ENCODE measurements at places on chromosomes 3 and 15. TPM values are rescaled to one million over a fixed set of nuclear protein-coding genes. Genes with fewer than 3 reads are reported as not detected.
A peak's percentile ranks its signal among the peaks of the same experiment; 100 is the strongest.

DNA sequence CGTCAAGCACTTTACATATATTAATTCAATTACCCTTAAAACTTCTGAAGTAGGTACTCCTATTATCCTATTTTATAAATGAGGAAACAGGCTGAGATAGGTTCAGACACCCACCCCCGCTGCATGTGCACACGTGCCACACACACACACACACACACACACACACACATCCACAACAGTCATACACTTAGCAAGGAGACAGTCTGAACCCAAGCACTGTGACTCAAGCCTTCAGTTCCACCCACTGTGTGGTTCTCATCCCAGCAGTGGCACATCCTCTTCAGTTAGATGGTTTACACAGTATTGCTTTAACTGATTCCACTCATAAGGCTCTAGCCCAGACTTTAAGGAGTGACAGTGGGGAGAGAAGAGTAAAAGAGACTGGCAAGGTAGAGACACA, 91.1 kb upstream of the FGF7 start:
- H3K27ac ChIP-seq: no peak overlapping the region
- DNase-seq: no peak
- no peaks in the 10 kb centered on the region for H3K27me3 ChIP-seq
- H3K4me1 ChIP-seq: no peaks in the 10 kb centered on the region
- H3K36me3 ChIP-seq: peaks cover 16% of the 10 kb centered on the region

DNA sequence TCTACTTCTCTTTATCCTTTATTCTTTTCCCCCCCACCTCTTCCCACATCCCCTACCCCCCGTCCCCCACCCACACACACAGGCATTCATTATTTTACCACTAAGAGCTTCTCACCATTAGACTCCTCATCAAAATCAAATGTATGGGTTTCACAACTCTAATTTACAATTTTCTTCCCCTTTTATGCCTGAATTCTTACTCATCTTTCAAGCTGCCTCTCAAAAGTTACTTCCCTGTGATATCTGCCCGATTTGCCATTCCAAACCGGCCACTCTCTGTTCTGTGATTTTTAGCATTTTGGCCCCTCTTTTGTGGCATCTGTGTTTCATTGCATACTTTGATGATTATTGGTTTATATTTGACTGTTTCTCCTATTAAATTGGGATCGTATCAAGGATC, 42.2 kb downstream of the SLC9A9 start:
- H3K36me3 ChIP-seq: no peaks in the 10 kb centered on the region
- H3K27me3 ChIP-seq: no peaks in the 10 kb centered on the region
- H3K4me1 ChIP-seq: peaks cover 42% of the 10 kb centered on the region
- no peak overlapping the region for H3K27ac ChIP-seq
- no peak overlapping the region for H3K4me3 ChIP-seq
- peak; percentile 29 for DNase-seq

The BDH1 gene
- total RNA-seq: 18.7 TPM

The THSD4 gene
- 6.6 TPM for total RNA-seq

DNA sequence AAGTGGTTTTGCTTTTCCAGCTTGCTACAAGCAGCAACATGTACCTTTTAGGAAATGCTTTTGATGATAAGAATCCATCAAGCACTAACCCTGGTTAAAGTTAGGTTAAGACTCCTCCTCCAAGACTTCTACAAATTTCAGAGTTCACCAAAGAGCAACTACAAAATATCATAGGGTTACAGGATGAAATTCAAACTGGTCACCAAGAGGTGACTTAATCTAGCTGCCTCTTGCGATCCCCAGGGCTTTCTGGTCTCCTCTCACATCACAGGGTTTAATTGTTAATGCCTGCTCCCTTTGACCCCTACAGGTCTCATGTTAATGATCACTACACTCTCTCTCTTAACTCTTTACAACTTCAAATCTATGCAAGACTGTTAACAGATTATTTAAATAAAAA, 66.5 kb downstream of the DPH6 start:
- H3K4me3 ChIP-seq: no peak overlapping the region
- no peaks in the 10 kb centered on the region for H3K27me3 ChIP-seq
- H3K27ac ChIP-seq: no peak overlapping the region

- no peak overlapping the region for H3K27ac ChIP-seq
- H3K36me3 ChIP-seq: no peaks in the 10 kb centered on the region
- no peak overlapping the region for H3K4me3 ChIP-seq
- no peaks in the 10 kb centered on the region for H3K27me3 ChIP-seq
Observed at GRCh38 chr3:46584598-46585467, 18.7 kb upstream of the LRRC2 start.

- no peak overlapping the region for H3K27ac ChIP-seq
- H3K4me1 ChIP-seq: no peaks in the 10 kb centered on the region
- DNase-seq: no peak
Observed at GRCh38 chr3:160707187-160707794, 30.3 kb downstream of the ARL14 start.

DNA sequence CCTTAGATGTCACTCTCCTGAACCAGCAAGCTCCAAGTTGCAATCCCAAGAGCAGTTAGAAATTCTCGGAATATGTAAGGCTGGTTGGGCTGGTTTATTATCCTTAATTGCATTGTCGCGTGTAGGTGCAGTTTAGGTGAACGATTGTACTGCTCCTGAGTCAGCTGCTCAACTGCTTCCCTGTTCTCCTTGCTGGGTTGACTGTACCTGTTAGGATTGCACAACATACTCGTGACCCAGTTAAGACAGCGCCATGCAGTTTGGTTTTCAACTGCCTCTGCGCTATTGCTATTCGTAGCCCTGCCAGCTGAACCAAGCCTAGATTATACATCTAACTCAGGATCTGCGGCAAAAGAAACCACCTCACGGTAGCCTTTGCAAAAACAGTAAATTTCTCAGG, 41.0 kb downstream of the BCL2L10 start:
- no peak overlapping the region for H3K4me3 ChIP-seq
- no peak for DNase-seq
- no peak overlapping the region for H3K27ac ChIP-seq

GRCh38 chr3:52398670-52399081, 46.2 kb downstream of the SEMA3G start:
- H3K27ac ChIP-seq: no peak overlapping the region
- H3K4me1 ChIP-seq: peaks cover under 1% of the 10 kb centered on the region
- no peaks in the 10 kb centered on the region for H3K27me3 ChIP-seq
- H3K4me3 ChIP-seq: no peak overlapping the region
- peaks cover 43% of the 10 kb centered on the region for H3K36me3 ChIP-seq

- H3K4me1 ChIP-seq: no peaks in the 10 kb centered on the region
- H3K36me3 ChIP-seq: no peaks in the 10 kb centered on the region
- no peak overlapping the region for H3K4me3 ChIP-seq
- DNase-seq: no peak
- no peaks in the 10 kb centered on the region for H3K27me3 ChIP-seq
Observed at GRCh38 chr3:181613813-181614212, 97.9 kb upstream of the SOX2 start.

- no peak overlapping the region for H3K4me3 ChIP-seq
- H3K27ac ChIP-seq: no peak overlapping the region
- H3K27me3 ChIP-seq: no peaks in the 10 kb centered on the region
- DNase-seq: no peak
- H3K36me3 ChIP-seq: no peaks in the 10 kb centered on the region
Observed at GRCh38 chr3:159660326-159660725, 328.3 kb upstream of the IL12A start.

DNA sequence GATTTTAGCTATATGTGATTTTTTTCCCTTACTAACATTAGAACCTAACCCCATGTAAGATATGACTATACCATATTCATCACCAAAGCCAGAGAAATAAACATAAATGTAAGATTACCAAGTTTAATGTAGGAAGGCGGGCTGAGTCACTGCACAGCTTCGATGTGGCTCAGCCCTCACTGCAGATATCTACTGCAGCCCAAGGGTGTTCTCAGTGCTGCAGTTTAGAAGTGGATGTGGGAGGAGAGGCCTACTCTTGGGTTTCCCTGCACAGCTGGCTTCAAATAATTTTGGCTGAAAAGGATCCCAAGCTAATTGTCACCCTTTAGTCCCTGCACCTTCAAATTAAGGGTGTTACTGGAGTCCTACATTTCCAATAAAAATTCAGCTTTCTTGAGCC, 9.3 kb downstream of the ARPP19 start:
- H3K4me1 ChIP-seq: peaks cover 80% of the 10 kb centered on the region
- H3K36me3 ChIP-seq: peaks cover 12% of the 10 kb centered on the region
- no peaks in the 10 kb centered on the region for H3K27me3 ChIP-seq
- no peak overlapping the region for H3K27ac ChIP-seq
- no peak for DNase-seq

GRCh38 chr15:53328341-53328740, 431.1 kb downstream of the WDR72 start:
- no peaks in the 10 kb centered on the region for H3K27me3 ChIP-seq
- no peak overlapping the region for H3K27ac ChIP-seq
- H3K36me3 ChIP-seq: no peaks in the 10 kb centered on the region
- no peaks in the 10 kb centered on the region for H3K4me1 ChIP-seq
- DNase-seq: peak; percentile 78

- no peaks in the 10 kb centered on the region for H3K27me3 ChIP-seq
- no peaks in the 10 kb centered on the region for H3K36me3 ChIP-seq
- no peak for DNase-seq
- H3K4me1 ChIP-seq: no peaks in the 10 kb centered on the region
- H3K27ac ChIP-seq: no peak overlapping the region
- no peak overlapping the region for H3K4me3 ChIP-seq
Observed at GRCh38 chr3:187799942-187800641, 54.8 kb upstream of the BCL6 start.

GRCh38 chr15:79987569-79987955, 16.6 kb upstream of the BCL2A1 start:
- no peaks in the 10 kb centered on the region for H3K36me3 ChIP-seq
- H3K4me1 ChIP-seq: no peaks in the 10 kb centered on the region
- no peaks in the 10 kb centered on the region for H3K27me3 ChIP-seq
- H3K27ac ChIP-seq: no peak overlapping the region

- H3K27me3 ChIP-seq: no peaks in the 10 kb centered on the region
- no peak overlapping the region for H3K27ac ChIP-seq
Observed at GRCh38 chr3:117719316-117719926, 1009.8 kb downstream of the TUSC7 start.

The RYK gene
- total RNA-seq: 78.2 TPM

- no peak overlapping the region for H3K4me3 ChIP-seq
- peaks cover 65% of the 10 kb centered on the region for H3K36me3 ChIP-seq
- H3K27me3 ChIP-seq: no peaks in the 10 kb centered on the region
- DNase-seq: no peak
Observed at GRCh38 chr15:67166280-67167009, 88.0 kb downstream of the AAGAB start.

- H3K4me1 ChIP-seq: no peaks in the 10 kb centered on the region
- no peak overlapping the region for H3K4me3 ChIP-seq
- no peaks in the 10 kb centered on the region for H3K27me3 ChIP-seq
- H3K27ac ChIP-seq: no peak overlapping the region
- DNase-seq: no peak
Observed at GRCh38 chr15:58611731-58612676, 137.5 kb downstream of the ADAM10 start.

The PRICKLE2 gene
- 89.2 TPM for total RNA-seq

DNA sequence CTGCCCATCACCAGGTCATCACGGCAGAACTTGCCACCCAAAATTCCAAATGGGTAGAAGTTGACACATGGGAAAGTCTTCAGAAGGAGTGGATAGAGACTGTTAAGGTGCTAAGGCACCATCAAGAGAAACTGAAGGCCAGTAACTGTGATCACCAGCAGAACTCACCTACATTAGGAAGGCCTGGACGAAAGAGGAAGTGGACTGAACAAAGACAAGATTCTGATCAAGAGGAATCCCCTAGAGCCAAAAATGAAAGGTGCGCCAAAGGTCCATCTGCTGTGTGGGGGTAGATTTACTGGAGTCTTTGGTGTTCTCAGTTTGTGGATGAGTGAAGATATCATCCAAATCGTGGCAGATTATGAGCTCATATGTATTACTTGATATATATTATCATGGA, 46.3 kb upstream of the P3H2 start:
- no peaks in the 10 kb centered on the region for H3K36me3 ChIP-seq
- H3K4me1 ChIP-seq: no peaks in the 10 kb centered on the region
- DNase-seq: no peak
- H3K27ac ChIP-seq: no peak overlapping the region

GRCh38 chr3:64327100-64327804, 102.0 kb upstream of the PRICKLE2 start:
- H3K4me3 ChIP-seq: no peak overlapping the region
- no peaks in the 10 kb centered on the region for H3K4me1 ChIP-seq
- H3K36me3 ChIP-seq: no peaks in the 10 kb centered on the region
- DNase-seq: peak; percentile 94

The HSPBAP1 gene
- total RNA-seq: 14.5 TPM

GRCh38 chr15:81312790-81313543, 11.0 kb downstream of the STARD5 start:
- H3K27ac ChIP-seq: peak overlapping the region; percentile 60
- H3K36me3 ChIP-seq: peaks cover 30% of the 10 kb centered on the region
- no peak overlapping the region for H3K4me3 ChIP-seq
- no peaks in the 10 kb centered on the region for H3K27me3 ChIP-seq

The GOLGA6L9 gene
- 2.2 TPM for total RNA-seq

DNA sequence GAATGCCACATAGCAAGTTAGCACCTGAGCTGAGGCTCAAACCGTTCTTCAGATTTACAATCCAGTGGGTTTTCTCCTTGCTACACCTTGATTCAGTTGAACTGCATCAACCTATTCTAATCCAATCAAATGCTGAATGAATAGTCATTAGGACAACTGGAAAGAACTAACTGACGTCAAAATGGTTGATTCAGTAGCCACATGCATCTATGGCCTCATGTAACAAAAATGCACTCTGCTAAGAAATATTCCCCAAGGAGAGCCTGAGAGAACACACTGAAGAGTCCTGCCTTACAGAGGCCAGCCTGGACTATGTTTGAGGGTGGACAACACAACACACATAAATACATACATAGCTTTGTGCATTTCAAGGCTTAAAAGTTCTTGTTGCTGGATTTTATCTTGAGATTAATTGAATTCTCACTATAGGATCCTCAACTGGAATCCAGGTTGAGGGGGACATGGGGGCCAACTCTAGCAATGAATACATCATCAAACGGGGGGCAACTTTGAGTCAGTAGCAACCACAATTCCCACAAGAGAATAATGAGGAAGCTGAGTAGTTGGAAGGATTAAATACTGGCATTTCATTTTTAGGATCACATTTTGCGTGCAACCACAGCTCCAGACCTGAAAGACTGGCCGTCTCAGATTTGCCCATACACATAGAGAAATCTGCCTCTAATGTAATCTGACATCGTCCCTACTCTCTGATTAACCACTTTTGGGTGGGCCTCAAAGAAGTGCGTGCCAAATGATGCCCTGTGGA, 280.2 kb upstream of the ICE2 start:
- no peak for DNase-seq
- no peak overlapping the region for H3K27ac ChIP-seq
- H3K36me3 ChIP-seq: no peaks in the 10 kb centered on the region
- no peak overlapping the region for H3K4me3 ChIP-seq

The CLDN18 gene
- not detected for total RNA-seq

The PHLDB2 gene
- 91.5 TPM for total RNA-seq
